ENCODE measurements at places on chromosomes 16 and 17. TPM values are rescaled to one million over a fixed set of nuclear protein-coding genes. Genes with fewer than 3 reads are reported as not detected.

The C16orf92 gene
- polyA plus RNA-seq, result not detected

The HS3ST6 gene
- not detected for polyA plus RNA-seq

The C16orf46 gene
- polyA plus RNA-seq, result 0.47 TPM

The ATP2A3 gene
- polyA plus RNA-seq, result 90.8 TPM

The CIAPIN1 gene
- 42.0 TPM for polyA plus RNA-seq

The HAP1 gene
- not detected for polyA plus RNA-seq

The SLC5A11 gene
- polyA plus RNA-seq, result not detected

The CES4A gene
- polyA plus RNA-seq, result 1.3 TPM

The KRTAP9-8 gene
- not detected for polyA plus RNA-seq

The GALNS gene
- polyA plus RNA-seq, result 21.4 TPM

The GPR179 gene
- polyA plus RNA-seq, result not detected

The ELMO3 gene
- polyA plus RNA-seq, result 0.14 TPM

The NPIPA8 gene
- not detected for polyA plus RNA-seq

The ZPBP2 gene
- polyA plus RNA-seq, result 0.77 TPM

The TEN1 gene
- 32.3 TPM for polyA plus RNA-seq

The GH2 gene
- polyA plus RNA-seq, result not detected

The ZNF287 gene
- polyA plus RNA-seq, result 12.9 TPM

The ALDH3A1 gene
- polyA plus RNA-seq, result 0.19 TPM

The STAC2 gene
- not detected for polyA plus RNA-seq

The CDH15 gene
- polyA plus RNA-seq, result not detected

The GAST gene
- polyA plus RNA-seq, result not detected

The SEZ6 gene
- 1.6 TPM for polyA plus RNA-seq

The SLC6A2 gene
- polyA plus RNA-seq, result not detected

The NPIPB13 gene
- polyA plus RNA-seq, result not detected

The NT5C3B gene
- 33.9 TPM for polyA plus RNA-seq

The ZNF19 gene
- 2.4 TPM for polyA plus RNA-seq

The OTOP2 gene
- polyA plus RNA-seq, result not detected

The VTN gene
- polyA plus RNA-seq, result not detected

The NPIPA7 gene
- 0.98 TPM for polyA plus RNA-seq

The WFDC1 gene
- polyA plus RNA-seq, result not detected

The ADGRG3 gene
- polyA plus RNA-seq, result 0.11 TPM

The MRPL12 gene
- polyA plus RNA-seq, result 33.7 TPM

The OR1A1 gene
- not detected for polyA plus RNA-seq

The TEKT1 gene
- polyA plus RNA-seq, result not detected

The PRKCB gene
- 342 TPM for polyA plus RNA-seq

The ARHGDIG gene
- polyA plus RNA-seq, result not detected

The SYNGR2 gene
- 551 TPM for polyA plus RNA-seq

The KRTAP1-5 gene
- not detected for polyA plus RNA-seq

The MEIOB gene
- not detected for polyA plus RNA-seq

The FBF1 gene
- polyA plus RNA-seq, result 5.0 TPM

The SLC16A13 gene
- polyA plus RNA-seq, result 2.4 TPM

The CFAP97D1 gene
- not detected for polyA plus RNA-seq

The SHISA6 gene
- polyA plus RNA-seq, result not detected

All from naive B cell (primary cell).